Activated T-cell treated with anti-CD3 and anti-CD28 coated beads, Interleukin-2, amount 50 U/mL, for 1 hour (primary cell): ENCODE measurements at places on chromosomes 7 and 10.

DNA sequence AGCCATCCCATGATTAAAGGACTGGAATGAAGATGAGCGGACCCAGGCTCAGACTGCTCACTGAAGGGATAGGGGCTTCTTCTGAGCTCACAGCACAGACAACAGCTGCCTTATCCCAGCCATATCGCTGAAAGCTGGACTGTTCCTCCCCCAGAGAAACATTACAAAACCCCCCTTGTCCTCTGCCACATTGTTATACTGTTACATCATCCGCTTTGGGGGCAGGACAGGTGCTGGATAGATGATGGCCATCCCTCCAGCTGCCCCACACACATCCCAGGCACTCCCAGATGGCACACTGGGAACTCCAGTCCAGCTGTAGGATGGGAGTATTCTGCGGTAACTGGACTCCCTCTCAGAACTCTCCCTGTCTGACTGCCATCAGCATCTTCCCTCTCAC is 58.7 kb upstream of the BTRC start:
- DNase-seq = no peak

DNA sequence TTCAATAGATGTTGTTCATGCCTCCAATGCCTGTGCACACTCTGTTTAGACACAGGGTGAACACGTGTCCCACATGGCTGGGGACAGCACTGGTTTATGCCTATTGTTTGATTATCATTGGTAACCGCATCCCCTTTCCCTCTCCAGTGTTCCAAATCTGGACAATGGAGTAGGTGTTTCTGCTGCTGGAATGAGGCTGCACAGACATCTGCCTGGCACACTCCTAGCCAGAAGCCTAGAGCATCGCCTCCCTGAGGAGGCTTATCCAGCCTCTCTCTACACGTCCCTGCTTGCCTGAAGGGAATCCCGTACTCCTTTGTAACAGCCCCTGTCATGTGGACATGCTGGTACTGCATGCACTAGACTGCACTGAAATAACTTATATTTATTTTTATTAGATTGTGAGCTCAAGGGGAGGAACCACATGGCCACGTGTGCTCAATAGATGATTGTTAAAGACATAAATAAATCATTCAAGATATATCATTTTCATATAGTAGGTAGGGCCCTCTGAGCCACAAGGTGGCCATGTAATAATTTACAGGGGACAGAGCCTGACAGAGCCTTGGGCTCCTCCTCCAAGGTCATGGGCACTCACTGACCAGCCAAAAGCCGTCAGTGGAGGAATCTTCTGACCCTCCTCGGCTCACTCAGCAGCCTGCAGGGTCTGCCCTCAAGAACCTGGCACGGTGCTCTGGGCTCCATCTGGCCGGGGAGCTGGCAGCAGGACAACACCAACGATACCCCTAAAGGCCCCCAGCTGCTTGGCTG is 310.9 kb upstream of the ZNF32 start:
- DNase-seq = no peak

DNA sequence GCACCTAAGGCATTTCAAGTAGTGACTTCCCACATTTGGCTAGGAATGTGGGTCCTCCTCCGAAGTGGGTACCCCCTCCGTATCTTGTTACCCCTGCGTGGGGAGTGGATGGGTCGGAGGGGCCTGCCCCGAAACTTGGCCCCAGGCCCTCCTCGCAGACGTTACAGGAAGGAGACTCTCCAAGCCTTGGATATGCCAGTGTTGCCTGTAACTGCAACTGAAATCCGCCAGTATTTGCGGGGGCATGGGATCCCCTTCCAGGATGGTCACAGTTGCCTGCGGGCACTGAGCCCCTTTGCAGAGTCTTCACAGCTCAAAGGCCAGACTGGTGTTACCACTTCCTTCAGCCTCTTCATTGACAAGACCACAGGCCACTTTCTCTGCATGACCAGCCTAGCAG is 823 bp downstream of the TWNK start:
- no peak for DNase-seq

- DNase-seq = no peak
These were observed 15.0 kb downstream of the HTRA1 start for GRCh38 chr10:122476333-122476695.

- no peak for DNase-seq
These were observed 1262.6 kb upstream of the SORCS1 start for GRCh38 chr10:108427146-108427545.

DNA sequence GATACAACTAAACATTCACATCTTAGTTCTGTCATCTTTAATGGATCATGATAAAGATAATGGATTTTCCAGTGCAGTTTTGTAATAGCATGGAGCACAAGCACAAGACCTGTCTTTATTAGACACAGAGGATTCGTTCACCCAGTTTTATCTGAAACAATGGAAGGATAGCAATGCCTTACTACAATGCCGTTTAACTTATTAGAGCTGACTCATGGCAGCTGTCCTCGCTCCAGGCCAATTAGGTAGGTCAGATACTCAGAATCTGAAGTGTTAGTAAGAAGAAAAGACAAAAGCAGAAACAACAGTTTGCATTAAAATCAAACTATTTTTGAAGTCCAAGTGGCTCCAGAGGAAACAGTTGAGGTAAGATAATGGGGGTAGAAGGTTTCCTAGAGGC is 12.8 kb downstream of the OR13A1 start:
- DNase-seq = no peak

GRCh38 chr10:6926971-6927370 is 346.9 kb upstream of the PRKCQ start:
- DNase-seq = no peak

DNA sequence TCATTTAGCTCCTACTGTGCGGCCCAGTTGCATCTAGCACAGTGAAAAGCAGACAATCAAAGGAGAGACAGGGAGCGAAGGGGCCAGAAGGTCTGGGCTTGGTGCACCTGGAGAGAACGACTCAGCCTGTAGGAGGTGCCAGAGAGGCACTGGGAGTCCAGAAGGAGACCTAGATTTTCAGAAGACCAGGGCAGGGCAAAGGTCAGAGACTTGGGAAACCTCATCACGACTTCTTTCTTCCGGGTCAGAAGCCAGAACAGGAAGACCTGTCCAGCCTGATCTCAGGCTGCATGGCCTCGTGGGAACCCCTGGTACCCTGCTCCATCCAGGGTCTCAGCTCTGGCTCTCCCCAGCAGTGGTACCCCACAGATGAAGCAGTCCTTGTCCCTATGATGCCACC is 5.2 kb downstream of the AGAP3 start:
- no peak for DNase-seq

GRCh38 chr7:66769833-66770512 is 29.4 kb downstream of the RABGEF1 start:
- no peak for DNase-seq

DNA sequence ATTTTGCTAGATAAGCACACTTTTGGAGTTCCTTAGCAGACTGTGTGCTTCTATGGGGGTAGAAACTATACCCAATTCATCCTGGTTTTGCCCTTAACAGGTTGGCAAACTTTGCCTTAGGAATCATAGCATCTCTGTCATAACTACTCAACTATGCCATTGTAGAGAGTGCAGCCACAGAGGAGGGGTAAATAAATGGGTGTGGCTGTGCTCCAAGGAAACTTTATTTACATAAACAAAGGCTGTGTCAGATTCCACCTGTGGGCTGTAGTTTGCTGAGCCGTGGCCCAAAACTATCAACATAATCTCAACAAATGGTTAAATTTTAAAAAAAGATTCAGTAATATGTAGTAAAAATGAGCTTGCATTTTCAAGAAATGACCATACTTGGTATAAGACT is 51.6 kb upstream of the LAMB1 start:
- no peak for DNase-seq

GRCh38 chr7:55087521-55087961 is 68.7 kb downstream of the EGFR start:
- no peak for DNase-seq

DNA sequence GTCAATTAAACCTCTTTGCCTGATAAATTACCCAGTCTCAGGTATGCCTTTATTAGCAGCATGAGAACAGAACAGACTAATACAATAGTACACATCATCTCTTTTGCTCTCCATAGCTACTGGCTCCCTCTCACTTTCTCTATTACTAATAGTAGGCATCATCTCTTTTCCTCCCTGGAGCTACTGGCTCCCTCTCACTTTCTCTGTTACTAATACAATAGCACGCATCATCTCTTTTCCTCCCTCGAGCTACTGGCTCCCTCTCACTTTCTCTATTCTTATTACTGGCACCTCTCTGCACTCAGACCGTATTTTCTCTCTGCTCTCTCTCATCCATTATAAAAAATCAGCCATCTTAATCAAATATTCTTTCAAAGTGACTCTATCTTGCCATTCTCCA is 37.1 kb downstream of the SLC25A13 start:
- no peak for DNase-seq

GRCh38 chr7:70477036-70478010 is 654.6 kb upstream of the GALNT17 start:
- DNase-seq = no peak

- no peak for DNase-seq
These were observed 273.9 kb upstream of the ADARB2 start for GRCh38 chr10:2011106-2011716.

GRCh38 chr10:59876695-59877094 is 29.7 kb downstream of the CCDC6 start:
- DNase-seq = no peak

- no peak for DNase-seq
These were observed 670.0 kb downstream of the XPNPEP1 start for GRCh38 chr10:109253306-109253705.

DNA sequence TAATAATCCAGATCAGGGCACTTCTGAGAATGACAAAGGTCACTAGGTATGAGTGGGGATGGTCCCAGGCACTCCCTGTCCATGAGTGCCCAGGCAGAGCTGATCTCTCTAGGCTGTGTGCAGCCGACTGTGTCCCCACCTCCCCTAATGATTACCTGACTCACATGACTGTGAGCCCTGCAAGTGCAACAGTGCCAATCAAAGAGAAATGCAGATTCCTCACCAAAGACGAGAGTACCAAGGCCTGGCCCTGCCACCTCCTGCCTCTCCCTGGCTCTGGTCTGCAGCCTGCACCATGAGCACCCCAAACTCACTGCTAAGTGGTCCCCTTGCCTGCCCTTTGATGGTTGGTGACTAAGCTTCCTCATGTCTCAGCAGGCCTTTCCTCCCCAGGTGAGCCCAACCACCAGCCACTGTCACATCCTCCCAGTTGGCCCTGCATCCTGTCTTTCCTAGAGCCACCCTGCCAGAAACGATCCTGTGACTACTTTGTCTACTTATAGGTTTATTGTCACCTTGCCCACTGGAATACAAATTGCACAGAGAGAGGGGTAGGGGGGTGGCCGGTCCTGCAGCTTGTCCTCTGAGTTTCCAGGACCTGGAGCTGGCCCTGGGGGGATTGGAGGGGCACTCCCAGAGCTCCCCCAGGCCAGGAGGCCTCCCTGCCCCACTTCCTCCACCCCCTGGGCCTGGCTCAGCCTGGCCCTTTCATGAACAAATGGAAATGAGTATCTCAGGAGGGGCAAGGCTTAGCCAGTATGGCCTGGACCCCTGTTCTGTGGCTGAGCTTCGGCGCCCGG is 22.4 kb upstream of the GDF10 start:
- DNase-seq = peak; percentile 41

GRCh38 chr7:151925446-151926335 is 30.6 kb upstream of the GALNTL5 start:
- DNase-seq = no peak

DNA sequence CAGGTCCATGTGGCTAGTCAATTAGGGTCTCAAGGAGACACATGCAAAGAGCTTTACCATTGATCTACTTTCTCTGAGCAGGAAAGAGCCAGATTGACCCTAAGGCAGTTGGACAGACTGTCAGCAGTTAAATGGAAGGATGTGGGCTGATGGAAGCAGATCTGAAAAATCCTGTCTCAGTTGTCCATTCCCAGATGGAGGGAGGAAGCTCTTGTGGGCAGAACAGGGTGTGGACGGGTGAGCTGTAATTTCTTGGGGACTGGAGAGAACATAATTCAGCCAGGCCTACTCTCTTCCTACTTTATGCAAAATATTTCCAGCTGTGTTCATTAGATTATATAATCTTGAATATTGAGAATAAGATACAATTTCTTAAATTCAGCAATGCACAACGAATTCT is 163.6 kb downstream of the GNAT3 start:
- DNase-seq = no peak

GRCh38 chr10:25745976-25746375 is 188.1 kb upstream of the MYO3A start:
- no peak for DNase-seq

GRCh38 chr7:4775848-4776623 is 613 bp downstream of the AP5Z1 start:
- DNase-seq = no peak

GRCh38 chr7:54090652-54091213 is 451.4 kb upstream of the VSTM2A start:
- DNase-seq = no peak

DNA sequence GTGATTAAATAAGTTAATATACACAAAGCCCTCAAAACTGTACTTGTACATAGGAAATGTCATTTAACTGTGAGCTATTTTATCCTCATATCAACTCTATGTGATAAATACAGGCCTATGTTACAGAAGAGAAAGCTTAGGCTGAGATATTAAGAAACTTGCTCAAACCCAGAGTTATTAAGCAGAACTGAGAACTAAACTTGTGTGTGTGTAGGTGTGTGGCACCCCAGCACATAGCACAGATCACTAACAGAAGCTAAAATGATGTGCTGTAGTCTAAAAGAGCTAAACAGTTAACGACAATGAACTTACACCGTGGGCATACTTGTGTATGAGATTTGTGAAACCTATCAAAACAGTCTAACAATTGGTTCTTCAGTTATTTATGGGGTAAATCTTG is 34.5 kb downstream of the MTPN start:
- DNase-seq = no peak

- DNase-seq = no peak
These were observed 321.8 kb downstream of the ZNF248 start for GRCh38 chr10:37535459-37536246.

- no peak for DNase-seq
These were observed 26.2 kb upstream of the CRHR2 start for GRCh38 chr7:30708412-30708811.

- DNase-seq = no peak
These were observed 2.9 kb downstream of the AS3MT start for GRCh38 chr10:102872163-102872562.

- DNase-seq = no peak
These were observed 124.8 kb downstream of the CNNM2 start for GRCh38 chr10:103042908-103043307.

GRCh38 chr10:26457088-26457487 is 18.9 kb downstream of the APBB1IP start:
- no peak for DNase-seq

GRCh38 chr7:151592868-151593486 is 73.3 kb upstream of the RHEB start:
- no peak for DNase-seq

- no peak for DNase-seq
These were observed 335.6 kb upstream of the GLI3 start for GRCh38 chr7:42572561-42572960.
